Breast epithelium (tissue), 4 donors: ENCODE measurements at places on chromosomes 6 and 20. TPM values are rescaled to one million over a fixed set of nuclear protein-coding genes. Genes with fewer than 3 reads are reported as not detected.
A peak's percentile ranks its signal among the peaks of the same experiment; 100 is the strongest.

GRCh38 chr6:127775371-127775770, 125.5 kb downstream of the THEMIS start:
- DNase-seq = no peak

- no peak for DNase-seq
Measured at GRCh38 chr6:128507337-128508310, 12.8 kb downstream of the PTPRK start.

Gene IP6K3
- total RNA-seq = 0.66 TPM

GRCh38 chr20:62953839-62954703, 1.6 kb downstream of the SLC17A9 start:
- peak; percentile 53 for DNase-seq

DNA sequence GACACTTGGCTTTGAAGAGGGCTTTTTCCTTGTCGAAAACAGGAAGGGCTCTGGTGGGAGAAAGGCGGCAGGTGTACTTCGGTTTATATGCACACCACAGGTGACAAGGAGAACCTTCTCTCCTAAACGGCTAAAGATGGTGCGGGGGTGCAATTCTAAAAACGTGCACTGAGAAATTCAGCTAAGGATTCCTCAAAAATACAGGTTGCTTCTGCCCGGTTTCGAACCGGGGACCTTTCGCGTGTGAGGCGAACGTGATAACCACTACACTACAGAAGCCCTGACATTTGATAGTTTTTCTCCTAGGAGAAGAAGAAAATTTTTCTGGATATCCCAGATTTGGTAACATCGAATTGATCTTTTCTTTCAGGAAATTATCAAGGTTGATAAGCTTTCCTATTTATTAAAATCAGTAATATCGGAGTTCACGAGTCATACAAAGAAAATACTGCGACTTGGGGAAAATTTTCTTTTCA, 32.0 kb downstream of the POM121L2 start:
- DNase-seq = no peak

GRCh38 chr6:66849843-66850242, 1142.8 kb upstream of the EYS start:
- no peak for DNase-seq
